ENCODE measurements at places on chromosomes 5 and 9. TPM values are rescaled to one million over a fixed set of nuclear protein-coding genes. Genes with fewer than 3 reads are reported as not detected.

GRCh38 chr9:77063645-77064285 lies 44.3 kb downstream of the FOXB2 start:
- no peaks in the 10 kb centered on the region for H3K36me3 ChIP-seq
- H3K4me1 ChIP-seq, result no peaks in the 10 kb centered on the region
- no peak overlapping the region for H3K27ac ChIP-seq
- no peaks in the 10 kb centered on the region for H3K27me3 ChIP-seq
- no peak overlapping the region for H3K4me3 ChIP-seq

- H3K27ac ChIP-seq, result no peak overlapping the region
- H3K4me1 ChIP-seq, result no peaks in the 10 kb centered on the region
- no peak for DNase-seq
- H3K4me3 ChIP-seq, result no peak overlapping the region
Measured at GRCh38 chr5:21024966-21025365, 1037.0 kb upstream of the CDH18 start.

Gene ANKRD20A1
- not detected for total RNA-seq

Gene SLC45A2
- not detected for total RNA-seq

DNA sequence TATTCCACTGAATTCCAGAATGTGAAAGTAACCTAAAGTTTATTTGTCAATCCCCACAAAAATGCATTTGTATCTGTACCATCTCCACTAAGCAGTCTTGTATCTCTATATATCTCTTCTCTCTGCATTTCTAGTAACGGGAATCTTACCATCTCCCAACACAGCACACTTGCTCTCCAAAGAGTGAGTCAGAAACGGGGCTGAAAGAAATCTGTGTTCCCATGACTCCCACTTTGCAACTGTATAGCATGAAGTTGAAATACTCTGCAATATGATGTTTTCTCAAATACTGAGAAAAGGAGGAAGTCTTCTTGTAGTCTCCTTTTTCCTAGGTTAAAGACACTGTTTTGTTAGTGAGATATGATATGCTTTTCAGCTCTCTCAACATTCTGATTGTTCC lies 848.8 kb upstream of the ACO1 start:
- H3K36me3 ChIP-seq, result no peaks in the 10 kb centered on the region
- H3K4me3 ChIP-seq, result no peak overlapping the region
- no peak for DNase-seq
- no peak overlapping the region for H3K27ac ChIP-seq
- H3K4me1 ChIP-seq, result no peaks in the 10 kb centered on the region

DNA sequence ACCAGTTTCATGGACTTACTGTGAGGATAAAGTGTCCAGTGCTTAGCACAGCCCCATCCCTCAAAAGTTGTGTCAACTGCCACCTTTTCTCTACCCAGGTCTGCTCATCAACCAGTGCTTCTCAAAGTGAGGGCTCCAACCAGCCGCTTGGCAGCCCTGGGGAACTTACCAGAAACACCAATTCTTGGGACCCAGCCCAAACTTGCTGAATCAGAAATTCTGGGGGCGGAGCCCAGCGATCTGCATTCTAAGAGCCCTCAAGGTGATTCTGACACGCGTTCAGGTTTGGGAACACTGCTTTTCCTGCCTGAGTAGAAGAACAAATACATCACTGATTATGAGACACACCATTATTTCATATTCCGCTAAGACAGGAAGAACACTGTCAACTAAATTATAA lies 132.0 kb downstream of the NSG2 start:
- H3K36me3 ChIP-seq, result no peaks in the 10 kb centered on the region
- H3K27me3 ChIP-seq, result peaks cover 5% of the 10 kb centered on the region
- no peak overlapping the region for H3K4me3 ChIP-seq

DNA sequence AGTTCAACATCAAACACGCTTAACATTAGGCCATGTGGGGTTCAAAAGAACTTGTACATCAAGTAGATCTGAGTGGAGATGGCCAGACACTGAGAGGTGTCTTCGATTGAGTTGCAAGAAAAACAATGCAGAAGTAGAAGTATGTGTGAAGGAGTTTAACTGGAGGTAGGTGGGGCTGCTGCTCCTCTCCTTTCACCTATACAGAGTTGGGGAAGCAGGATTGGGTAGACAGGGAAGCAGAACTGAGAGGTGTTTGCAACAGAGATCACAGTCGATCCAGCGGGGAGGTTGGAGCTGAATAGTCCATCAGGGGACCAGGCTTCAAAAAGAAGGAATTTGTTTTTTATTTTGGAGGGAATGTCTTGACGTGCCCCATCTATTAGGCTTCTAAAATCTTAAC lies 61.7 kb upstream of the SLC27A6 start:
- no peak overlapping the region for H3K4me3 ChIP-seq
- no peaks in the 10 kb centered on the region for H3K36me3 ChIP-seq
- no peaks in the 10 kb centered on the region for H3K4me1 ChIP-seq
- no peak for DNase-seq
- H3K27ac ChIP-seq, result no peak overlapping the region
